MV-4-11 (cell line): ENCODE measurements at places on chromosomes 13 and 19.

GRCh38 chr13:58994777-58995176 lies 1169.0 kb downstream of the DIAPH3 start:
- DNase-seq = peak; percentile 2

- DNase-seq = no peak
Observed at GRCh38 chr19:46350029-46350757, 3.3 kb downstream of the PPP5C start.

DNA sequence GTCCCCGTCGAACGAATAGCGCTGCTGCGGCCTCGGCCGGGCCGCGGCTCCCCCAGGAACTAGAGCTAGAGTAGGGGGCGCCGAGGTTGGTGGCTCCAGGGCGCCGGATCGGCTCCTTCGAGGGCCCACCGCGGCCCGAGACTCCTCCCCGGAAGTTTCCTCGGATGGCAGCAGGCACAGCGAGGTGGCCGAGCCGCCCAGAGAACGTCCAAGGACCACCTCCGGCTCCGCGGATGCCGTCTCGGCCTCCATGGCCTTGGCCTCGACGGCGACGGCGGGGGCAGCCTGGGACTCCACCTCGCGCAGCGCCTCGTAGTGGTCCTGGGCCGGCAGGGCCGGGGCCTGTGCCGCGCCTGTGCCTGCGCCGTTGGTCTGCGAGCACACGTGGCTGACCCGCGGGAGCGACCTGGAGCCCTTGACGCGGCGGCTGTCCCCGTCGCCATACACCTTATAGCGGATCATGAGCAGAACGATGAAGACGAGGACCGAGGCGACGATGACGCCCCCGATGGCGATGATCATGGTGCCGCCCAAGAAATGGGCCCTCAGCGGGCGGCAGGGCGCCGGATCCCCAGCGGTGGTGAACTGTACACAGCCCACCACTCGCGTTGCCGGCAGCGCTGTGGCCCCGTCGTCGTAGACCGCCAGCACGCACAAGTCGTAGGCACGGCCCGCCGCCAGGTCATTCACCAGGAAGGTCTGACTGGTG lies 11.8 kb downstream of the IFNL1 start:
- no peak for DNase-seq

DNA sequence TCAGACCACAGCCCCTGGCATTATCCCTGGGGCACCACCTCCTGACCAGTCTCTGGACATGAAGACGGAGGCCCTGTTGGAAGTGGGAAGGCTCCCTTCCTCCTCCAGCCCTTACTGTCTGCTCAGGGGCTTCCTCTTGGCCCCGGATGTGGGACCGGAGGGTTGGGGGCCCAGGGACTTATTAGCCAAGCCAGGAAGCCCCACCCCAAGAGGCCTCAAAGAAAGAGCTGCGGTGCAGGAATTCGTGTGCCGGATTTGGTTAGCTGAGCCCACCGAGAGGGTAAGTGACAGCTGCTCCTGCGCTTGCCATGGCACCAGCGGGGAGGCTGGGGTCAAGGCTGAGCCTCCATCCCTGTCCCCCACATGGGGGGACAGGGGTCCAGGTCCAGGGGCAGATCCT lies at the start of gene RETN:
RETN (plus strand) TSS at position 208 of the 400 bp plus-strand sequence. CDS start 278 bp downstream, outside the sequence.
- no peak for DNase-seq

DNA sequence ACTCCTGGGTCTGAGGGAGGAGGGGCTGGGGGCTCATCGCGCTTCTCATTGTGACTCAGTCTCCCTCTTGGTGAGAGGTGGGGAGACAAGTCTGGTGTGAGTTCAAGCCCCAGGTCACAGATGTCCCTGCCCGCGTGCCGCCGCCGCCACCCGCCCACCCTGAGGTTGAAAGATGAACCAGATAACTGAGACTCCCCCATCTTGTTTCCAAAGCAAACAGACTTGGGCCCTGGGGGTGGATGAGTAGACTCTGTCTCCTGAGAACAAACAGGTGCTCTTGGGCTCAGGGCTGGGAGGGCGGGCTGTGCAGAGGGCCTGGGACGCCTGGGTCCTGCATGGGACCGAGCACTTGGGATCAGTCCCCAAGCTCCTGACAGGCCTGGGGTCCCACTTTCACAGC lies 567 bp downstream of the SBK2 start:
- DNase-seq = no peak

- DNase-seq = no peak
Observed at GRCh38 chr13:26200811-26201210, 21.3 kb downstream of the RNF6 start.

DNA sequence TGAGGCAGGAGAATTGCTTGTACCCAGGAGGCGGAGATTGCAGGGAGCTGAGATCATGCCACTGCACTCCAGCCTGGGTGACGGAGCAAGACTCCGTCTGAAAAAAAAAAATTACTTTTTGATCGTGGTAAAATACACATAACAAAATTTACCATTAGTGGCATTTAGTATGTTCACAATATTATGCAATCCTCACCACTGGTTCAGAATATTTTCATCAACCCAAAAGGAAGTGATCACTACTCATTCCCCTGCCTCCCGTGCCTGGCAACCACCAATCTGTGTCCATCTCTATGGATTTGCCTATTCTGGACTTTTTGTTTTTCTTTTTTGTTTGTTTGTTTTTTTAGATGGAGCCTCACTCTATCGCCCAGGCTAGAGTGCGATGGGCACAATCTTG lies 1.2 kb upstream of the PALM3 start:
- DNase-seq = peak; percentile 44

GRCh38 chr19:46579361-46579879 lies 21.7 kb upstream of the CALM3 start:
- DNase-seq = peak; percentile 45

DNA sequence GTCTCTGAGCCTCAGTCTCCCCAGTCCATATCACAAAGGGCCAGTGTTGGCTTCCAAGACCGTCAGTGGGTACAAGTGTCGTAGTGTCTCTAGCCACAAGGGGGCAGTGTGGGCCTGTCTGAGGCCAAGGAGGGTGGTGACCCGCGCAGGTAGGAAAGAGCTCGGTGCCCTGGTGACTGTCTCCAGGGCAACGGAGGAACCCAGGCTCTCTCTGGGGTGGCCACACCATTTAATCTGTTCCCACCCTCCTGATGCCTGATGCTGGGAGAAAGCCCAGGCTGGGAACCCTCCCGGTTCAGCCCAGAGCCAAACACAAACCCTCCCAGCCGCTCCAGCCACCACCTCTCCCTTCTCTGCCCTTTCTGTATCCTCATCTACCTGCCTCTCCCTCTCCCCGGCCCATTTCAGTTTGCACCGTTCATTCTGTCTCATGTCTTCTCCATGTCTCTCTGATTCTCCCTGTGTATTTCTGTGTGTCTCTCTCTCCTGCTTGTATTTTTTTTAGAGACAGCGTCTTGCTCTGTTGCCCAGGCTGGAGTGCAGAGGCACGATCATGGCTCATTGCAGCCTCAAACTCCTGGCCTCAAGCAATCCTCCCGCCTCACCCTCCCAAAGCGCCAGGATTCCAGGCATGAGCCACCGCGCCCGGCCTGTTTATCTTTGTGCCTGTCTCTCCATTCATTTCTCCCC lies 17.5 kb upstream of the MEIS3 start:
- DNase-seq = peak; percentile 34

GRCh38 chr19:1140272-1141027 lies 33.6 kb downstream of the SBNO2 start:
- no peak for DNase-seq

DNA sequence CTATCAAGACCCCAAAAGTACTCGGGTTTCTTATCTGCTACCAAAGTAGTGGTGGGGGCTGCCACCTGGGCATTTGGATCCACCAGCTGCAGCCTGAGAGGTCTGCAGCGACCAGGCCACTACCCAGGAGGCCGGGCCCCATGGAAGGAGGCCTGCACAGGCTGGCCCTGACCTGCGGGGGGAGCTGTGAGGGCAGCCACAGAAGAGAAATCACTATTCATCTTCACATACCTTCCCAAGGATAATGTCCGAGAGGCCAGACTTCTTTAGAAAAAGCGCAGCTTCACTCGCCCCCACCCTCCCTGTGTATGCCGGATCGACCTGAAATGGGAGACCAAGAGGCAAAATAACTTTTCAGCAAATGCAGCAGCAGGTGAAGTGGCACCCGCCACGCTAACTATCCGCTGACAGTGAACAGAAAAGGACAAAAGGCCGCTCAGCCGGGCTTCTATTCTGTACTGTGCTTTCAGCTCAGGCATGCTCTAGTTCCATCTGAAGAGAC lies 30.1 kb downstream of the EPS15L1 start:
- peak; percentile 22 for DNase-seq

GRCh38 chr19:18745931-18746330 lies 45.2 kb downstream of the COMP start:
- no peak for DNase-seq

DNA sequence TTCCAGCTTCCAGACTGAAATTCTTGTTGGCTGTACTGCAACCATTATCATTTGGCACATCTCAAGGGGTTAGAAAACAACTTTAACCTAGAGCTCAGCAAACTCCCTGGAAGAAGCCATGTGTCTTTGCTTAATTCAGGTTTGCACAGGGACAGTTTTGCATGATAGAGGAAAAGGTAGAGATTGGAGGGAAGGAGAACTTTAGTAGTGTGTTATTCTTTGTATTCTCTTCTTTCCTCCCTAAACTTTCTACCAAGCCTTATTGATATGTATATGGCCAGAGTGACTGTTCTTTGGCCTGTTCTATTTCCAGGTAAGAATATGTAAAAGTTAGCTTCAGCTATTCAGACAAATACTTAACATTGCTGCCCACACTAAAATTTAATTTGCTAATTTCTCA lies 53.1 kb downstream of the UGGT2 start:
- DNase-seq = no peak

DNA sequence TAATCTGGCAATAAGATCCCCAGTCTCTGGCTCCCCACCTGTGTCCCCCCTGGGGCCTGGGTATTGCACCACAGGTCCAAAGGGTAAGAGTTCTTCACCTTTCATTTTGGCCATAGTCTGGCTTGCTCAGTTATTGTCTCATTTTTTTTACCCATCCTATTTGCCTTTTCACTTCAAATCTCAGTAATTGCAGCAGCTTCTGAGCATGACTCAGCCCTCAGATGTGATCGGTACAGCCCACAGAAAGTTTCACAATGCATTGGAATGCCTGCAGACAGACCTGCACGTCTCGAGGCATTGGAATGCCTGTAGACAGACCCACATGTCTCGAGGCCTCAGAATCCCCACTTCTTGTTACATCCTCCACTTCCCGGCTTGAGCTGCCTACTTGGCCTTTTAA lies 173.6 kb downstream of the NUFIP1 start:
- no peak for DNase-seq

DNA sequence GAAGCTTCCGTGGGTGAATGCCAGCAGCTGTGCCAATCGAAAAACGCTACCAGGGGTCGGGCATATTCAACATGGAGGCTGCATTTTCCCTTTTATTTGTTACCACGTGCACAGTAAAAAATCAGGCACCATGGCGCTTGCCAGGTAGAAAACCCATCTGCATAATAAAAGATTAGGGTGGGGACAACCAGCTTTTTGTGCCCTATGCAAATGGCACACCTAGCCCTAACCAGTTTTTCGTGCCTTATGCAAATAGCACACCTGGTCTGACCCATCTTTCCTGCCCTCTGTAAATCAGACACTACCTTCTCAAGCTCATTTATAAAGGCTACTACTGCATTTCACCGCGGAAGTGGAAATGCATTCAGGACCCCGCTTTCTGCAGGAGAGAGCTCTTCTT lies 62.1 kb upstream of the FREM2 start:
- DNase-seq = no peak

DNA sequence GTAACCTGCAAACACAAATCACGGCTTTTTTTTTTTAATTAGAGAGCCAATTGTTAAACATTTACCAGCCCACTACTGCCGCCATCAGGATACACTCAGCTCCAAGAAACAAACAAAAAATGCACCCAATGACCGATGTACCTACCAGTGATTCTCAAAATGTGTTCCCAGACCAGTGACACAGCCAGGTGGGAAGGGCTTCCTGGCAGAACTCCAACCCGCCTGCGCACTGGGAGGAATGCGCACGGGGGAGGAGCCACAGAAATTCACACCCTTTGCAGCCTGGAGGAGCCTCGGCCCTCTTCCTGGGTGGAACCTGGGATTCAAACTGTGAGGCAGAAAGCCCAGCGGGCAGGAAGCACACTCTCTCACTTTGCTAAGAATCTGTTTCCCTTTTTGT lies 255.9 kb downstream of the TBC1D4 start:
- DNase-seq = no peak

DNA sequence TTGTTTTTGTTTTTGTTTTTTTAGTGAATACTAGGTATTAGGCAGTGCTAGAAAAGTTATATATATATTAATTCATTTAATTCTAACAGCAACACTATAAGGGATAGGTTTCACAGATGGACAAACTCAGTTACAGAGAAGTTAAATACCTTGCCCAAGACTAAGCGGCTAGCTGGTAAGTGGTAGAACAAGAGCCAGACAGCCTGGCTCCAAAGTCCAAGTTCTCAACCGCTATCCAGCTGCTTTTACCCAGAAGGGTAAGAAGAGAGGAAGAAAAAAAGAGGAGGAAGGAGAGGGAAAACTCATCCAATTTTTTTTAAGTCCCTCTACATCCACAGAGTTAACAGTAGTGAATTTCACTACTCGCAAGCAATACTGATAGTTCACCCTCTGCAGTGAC lies 217.0 kb downstream of the SPRY2 start:
- no peak for DNase-seq

- no peak for DNase-seq
Observed at GRCh38 chr19:28640506-28640905, 572.4 kb downstream of the UQCRFS1 start.

DNA sequence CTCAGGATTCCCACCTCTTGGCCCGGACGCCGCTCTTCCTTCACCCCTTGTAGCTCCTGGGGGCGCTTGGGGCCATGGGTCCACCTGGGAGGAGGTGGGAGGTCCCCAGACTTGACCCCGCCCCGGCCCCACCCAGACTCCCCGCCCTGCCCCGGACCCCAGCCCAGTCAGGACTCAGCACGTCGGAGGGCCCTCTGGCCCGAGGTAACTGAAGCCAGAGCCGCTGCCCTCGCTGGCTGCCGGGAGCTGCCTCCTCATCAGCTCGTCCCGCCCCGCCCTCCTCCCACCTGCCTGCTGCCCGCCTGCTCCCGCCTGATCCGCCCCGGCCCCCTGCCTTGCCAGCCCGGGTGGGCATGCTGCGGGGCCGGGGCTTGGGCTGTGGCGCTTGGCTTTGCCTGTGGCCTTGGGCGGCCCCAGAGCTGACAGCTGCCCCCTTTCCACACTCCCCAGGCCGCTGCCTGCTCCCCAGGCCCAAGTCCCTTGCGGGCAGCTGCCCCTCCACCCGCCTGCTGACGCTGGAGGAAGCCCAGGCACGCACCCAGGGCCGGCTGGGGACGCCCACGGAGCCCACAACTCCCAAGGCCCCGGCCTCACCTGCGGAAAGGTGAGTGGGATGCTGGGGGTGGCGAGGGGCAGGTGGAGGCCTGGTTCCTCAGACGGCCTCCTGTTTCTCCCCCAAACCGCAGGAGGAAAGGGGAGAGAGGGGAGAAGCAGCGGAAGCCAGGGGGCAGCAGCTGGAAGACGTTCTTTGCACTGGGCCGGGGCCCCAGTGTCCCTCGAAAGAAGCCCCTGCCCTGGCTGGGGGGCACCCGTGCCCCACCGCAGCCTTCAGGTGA lies 9.4 kb downstream of the ARHGAP33 start:
- no peak for DNase-seq
